Glutamatergic neuron (in vitro differentiated cells): ENCODE measurements at places on chromosomes 3 and 15.

DNA sequence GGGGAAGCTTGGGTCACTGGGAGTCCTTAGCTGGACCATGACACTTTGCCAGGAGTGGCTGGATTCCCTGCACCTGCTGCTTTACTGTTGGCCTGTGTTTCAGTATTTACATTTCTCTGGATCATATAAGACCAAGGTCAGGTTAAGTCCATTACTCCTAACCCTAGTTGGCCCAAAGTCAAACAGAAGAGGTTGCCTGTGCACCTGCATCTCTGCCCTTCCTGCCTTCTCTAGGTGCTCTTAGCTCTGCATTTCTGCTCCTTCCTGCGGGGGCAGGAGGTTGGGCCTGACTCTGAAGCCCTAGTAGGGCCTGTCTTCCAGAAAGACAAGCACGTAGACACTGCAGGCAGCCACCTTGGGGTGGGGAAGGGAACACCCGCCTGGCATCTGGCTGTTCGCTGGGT, 124.3 kb downstream of the RPLP1 start:
- DNase-seq = no peak

GRCh38 chr3:42729404-42730145, 27.0 kb upstream of the HHATL start:
- no peak for DNase-seq

GRCh38 chr3:97552186-97552585, 212.4 kb upstream of the ARL6 start:
- DNase-seq = no peak

GRCh38 chr3:66496746-66497145, 4.1 kb downstream of the LRIG1 start:
- DNase-seq = no peak

- peak; percentile 45 for DNase-seq
These were observed 593 bp downstream of the CIAO2A start for GRCh38 chr15:64092864-64093626.

- DNase-seq = no peak
These were observed 14.2 kb upstream of the IQSEC1 start for GRCh38 chr3:13087320-13087990.

- DNase-seq = no peak
These were observed 268.4 kb upstream of the NSMCE3 start for GRCh38 chr15:29538044-29538443.

DNA sequence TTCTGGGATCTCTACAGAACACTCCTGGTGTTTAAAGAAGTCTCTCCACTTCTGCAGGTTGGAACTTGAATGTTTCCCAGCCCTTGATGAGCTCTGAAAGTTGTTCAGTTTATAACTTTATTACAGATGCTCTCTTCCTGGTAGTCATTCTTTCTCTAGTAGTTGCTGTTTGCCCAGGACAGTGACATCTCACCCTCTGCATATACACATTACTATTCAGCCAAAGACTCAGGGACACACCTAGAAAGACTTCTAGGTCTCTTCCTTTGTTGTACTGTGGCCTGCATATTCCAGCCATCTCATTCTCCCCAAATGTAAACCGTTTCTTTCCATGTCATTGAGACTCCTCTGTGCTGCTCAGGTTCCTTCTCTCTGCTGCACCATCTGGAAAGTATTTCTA, 76.7 kb downstream of the MITF start:
- DNase-seq = no peak

DNA sequence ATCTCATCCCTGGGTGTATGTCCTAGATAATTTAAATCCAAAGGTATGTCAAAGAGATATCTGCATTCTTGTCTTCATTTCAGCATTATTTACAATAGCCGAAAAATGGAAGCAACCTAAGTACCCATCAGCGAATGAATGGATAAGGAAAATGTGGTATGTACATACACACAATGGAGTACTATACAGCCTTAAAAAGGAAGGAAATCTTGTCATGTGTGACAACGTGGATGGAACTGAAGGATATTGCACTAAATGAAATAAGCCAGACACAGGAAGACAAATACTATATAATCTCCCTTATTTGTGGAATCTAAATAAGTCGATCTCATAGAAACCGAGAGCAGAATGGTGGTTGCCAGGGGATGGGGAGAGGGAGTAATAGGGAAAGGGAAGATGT, 16.8 kb upstream of the MGLL start:
- DNase-seq = no peak

DNA sequence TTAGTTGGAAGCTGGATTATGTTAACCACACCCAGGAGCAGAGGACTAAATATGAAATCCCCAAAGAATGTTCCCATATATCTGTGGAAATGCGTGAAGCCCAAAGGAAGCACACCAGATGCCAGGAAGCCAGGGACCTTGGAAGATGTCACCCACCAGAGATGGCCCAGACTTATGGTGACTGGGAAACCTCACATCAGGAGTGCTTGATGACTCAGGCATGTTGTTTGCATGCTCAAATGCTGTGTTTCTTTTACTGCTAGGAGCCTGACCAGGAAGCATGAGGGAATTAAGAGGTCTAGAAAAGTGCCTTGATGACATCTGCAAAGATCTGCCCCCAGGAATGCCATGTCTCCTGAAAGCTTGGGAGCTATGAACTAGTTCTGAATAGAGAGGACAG, 109.0 kb upstream of the SLC2A2 start:
- no peak for DNase-seq

DNA sequence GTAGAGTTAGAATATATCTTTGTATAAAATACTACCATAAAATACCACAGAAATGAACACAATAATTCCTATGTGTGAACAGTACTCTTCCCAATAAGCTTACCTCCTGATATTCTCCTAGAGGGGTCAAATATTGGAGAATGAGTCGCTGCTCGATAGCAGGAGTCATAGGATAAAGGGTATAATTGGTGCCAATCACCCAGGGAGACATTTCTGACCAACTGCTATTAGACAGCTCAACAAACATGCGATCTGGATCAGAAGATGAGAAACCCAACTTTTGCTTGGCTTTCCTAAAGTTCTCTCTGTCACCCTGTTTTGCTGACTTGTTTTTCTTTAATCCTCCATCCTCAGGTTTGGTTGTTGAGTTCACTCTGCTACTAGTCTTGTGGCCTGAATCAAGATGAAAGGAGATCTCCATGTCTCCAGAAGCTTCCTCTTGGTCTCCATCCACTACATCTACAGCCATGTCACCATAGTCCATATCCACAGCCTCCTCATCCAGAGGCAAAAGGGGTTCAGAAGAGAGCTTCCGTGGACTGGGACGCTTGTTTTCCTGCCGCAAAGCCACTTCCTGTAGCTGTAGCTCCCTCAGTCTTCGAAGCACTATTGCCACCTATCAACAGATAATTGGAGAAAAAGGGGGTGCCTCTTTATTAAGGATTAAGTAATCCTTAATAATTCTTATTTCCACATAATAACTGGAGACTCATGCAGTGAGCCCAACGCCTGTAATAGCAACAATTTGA, 50.4 kb downstream of the RBM15B start:
- DNase-seq = no peak
